ENCODE measurements at places on chromosomes 5 and 9. TPM values are rescaled to one million over a fixed set of nuclear protein-coding genes. Genes with fewer than 3 reads are reported as not detected.

The IFNA2 gene
- polyA plus RNA-seq = not detected

The PCDHA1 gene
- polyA plus RNA-seq = 0.03 TPM

The TMC1 gene
- 0.24 TPM for polyA plus RNA-seq

GRCh38 chr5:27784317-27784716, 745.9 kb upstream of the CDH9 start:
- DNase-seq = no peak

DNA sequence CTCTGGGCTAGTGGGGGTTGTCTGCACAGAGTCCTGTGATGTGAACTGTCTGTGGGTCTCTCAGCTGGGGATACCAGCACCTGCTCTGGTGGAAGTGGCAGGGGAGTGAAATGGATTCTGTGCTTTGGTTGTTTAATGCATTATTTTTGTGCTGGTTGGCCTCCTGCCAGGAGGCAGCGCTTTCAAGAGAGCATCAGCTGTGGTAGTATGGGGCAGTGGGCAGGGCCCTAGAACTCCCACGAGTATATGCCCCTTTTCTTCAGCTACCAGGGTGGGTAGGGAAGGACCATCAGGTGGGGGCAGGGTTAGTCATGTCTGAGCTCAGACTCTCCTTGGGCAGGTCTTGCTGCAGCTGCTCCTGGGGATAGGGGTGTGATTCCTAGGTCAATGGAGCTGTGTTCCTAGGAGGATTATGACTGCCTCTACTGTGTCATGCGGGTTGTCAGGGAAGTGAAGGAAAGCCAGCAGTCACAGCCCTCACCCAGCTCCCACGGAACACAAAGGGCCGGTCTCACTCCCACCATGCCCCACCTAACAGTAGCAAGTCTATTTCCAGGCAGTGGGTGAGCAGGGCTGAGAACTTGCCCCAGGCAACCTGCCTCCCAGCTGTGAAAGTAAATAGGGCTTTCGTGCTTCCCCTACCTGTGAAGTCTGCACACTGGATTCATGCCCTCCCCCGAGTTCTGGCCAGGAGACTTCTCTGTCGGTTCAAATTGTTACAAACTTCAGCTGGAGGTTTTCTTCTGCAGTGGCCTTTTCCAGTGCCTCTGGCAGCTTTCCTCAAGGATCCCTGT, 25.7 kb upstream of the FAM81B start:
- DNase-seq = no peak

DNA sequence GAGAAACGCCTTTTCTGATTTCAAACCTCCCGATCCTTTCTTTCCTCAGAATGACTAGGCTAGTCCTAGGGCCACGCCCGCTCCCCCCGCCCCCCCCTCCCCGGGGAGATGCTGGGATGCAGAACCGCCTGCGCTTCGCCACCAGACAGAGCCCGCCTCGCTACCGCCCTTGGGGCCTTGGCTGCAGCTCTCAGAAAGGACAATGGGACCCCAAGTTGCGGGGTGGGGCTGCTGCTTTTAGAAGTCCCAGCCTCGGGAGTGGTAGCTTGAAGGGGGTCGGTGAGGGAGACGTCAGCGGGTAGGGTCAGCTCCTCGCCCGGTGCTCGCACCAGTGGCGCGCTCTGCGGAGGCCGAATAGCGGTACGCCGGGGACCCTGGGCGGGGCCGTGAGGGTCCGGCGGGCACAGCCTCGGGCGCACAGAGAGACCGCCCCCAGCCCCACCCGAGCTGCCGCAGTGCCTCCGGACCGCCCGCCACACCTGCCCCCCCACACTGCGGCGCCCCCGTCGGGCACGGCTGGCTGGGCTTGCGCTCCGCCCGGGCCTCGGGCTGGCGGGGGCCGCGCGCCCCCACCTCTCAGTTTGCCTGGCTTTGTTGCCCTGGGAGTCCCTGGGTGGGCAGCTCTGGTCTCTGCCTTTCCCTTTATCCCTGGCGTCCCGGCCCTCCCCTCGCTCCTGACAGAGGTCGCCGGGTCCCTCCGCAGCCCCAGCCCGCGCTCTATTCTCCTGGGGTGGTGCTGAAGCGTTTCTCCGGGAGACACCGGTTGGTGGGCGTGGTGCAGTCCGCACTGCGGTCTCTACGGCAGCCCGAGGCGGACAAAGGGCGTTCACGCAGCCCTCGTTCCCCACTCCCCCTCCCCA, 1.2 kb downstream of the MAP1B start:
- no peak for DNase-seq

GRCh38 chr5:31470608-31471007, 61.3 kb downstream of the DROSHA start:
- DNase-seq = no peak
